GM23248 (cell line): ENCODE measurements at places on chromosomes 12 and 14. TPM values are rescaled to one million over a fixed set of nuclear protein-coding genes. Genes with fewer than 3 reads are reported as not detected.

GRCh38 chr12:10829994-10830393, 3.8 kb upstream of the TAS2R10 start:
- DNase-seq, result peak; percentile 6
- H3K4me1 ChIP-seq, result no peaks in the 10 kb centered on the region
- no peaks in the 10 kb centered on the region for H3K27me3 ChIP-seq
- H3K4me3 ChIP-seq, result no peak overlapping the region
- no peak overlapping the region for H3K27ac ChIP-seq

DNA sequence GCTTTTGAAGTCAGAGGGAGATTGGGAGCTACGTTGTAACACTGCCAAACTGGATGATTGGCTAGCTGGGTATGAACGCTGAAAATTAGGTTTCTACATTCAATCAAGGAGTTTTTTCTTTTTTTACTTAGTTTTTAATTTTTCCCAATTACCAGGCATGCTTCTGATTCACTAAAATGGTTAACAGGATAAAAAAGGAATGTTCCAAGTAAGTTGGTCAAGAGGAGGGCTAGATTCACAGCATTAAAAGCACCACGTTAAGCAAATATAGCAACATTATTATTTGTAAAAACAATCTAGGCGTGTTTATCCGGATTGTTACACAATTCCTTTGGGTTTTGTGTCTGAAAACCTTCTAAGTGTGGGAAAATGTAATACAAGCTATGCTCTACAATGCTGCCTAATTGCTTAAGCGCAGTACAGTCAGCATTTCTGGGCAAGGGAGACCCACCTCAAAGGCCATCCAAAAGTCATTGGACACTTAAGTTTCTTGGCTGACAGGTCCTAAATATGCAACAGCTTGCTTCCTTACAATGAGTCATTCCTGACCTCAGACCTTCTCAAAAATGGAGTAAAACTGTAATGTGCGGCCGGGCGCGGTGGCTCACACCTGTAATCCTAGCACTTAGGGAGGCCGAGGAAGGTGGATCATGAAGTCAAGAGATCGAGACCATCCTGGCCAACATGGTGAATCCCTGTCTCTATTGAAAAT, 1.2 kb downstream of the RPLP0 start:
- H3K27me3 ChIP-seq, result no peaks in the 10 kb centered on the region
- H3K4me1 ChIP-seq, result peaks cover 41% of the 10 kb centered on the region
- H3K4me3 ChIP-seq, result peak overlapping the region; percentile 99

- no peak overlapping the region for H3K4me3 ChIP-seq
- H3K36me3 ChIP-seq, result no peaks in the 10 kb centered on the region
- no peak overlapping the region for H3K27ac ChIP-seq
- DNase-seq, result no peak
Measured at GRCh38 chr12:3165078-3165980, 88.2 kb downstream of the TSPAN9 start.

- H3K4me3 ChIP-seq, result no peak overlapping the region
- H3K27me3 ChIP-seq, result no peaks in the 10 kb centered on the region
- no peaks in the 10 kb centered on the region for H3K36me3 ChIP-seq
- no peaks in the 10 kb centered on the region for H3K4me1 ChIP-seq
Measured at GRCh38 chr14:29846339-29847055, 81.2 kb downstream of the PRKD1 start.

DNA sequence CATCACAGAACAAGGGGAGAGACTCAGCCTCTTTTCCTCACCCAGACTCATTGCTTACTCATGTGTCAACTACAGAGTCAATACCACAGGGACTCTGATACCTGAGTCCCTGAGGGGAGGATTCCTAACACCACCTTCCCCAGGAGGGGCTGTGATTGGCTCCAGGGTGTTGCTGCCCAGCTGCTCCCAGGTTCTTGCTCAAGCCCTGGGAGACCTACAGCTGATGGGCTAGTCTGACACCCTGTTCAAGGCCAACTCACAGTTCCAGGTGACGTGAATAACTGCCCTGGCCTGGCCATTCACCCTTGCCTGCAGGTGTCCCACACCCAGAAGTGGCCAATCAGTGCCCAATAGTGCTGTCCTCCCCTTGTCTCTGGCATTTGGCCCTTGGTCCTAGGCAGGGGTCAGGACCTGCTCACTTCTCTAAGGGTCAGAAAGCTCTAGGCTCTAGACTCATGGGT, 8.6 kb downstream of the SPRYD4 start:
- no peaks in the 10 kb centered on the region for H3K36me3 ChIP-seq
- H3K4me1 ChIP-seq, result no peaks in the 10 kb centered on the region
- no peak overlapping the region for H3K4me3 ChIP-seq
- no peak for DNase-seq

DNA sequence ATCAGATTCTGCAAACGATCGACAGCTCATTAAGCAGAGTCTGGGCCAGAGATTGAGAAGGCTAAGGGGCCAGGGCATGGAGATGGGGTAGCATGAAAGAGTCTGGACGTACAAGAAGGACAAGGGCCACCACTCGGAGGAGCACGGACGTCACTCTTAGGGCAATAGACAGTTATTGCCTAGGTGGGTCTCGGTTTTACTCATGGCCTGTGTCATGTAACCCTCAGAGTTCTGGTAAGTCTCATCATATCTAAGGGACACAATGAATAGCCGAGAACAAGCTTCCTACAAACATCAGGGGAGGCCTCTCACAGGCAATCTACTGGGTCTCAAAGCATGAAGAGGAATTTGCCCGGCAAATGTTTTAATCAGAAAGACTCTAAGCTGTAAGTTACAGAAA, 30.4 kb upstream of the ITPK1 start:
- DNase-seq, result no peak
- H3K4me3 ChIP-seq, result no peak overlapping the region
- H3K27ac ChIP-seq, result no peak overlapping the region
- H3K27me3 ChIP-seq, result no peaks in the 10 kb centered on the region

GRCh38 chr14:33556382-33557121, 394.3 kb downstream of the EGLN3 start:
- peaks cover 14% of the 10 kb centered on the region for H3K4me1 ChIP-seq
- H3K4me3 ChIP-seq, result no peak overlapping the region
- no peaks in the 10 kb centered on the region for H3K27me3 ChIP-seq
- H3K36me3 ChIP-seq, result no peaks in the 10 kb centered on the region
- DNase-seq, result peak; percentile 63

- no peak overlapping the region for H3K4me3 ChIP-seq
- H3K27me3 ChIP-seq, result peaks cover 64% of the 10 kb centered on the region
- no peak overlapping the region for H3K27ac ChIP-seq
- no peaks in the 10 kb centered on the region for H3K4me1 ChIP-seq
- no peak for DNase-seq
Measured at GRCh38 chr12:52710730-52711129, 7.4 kb upstream of the KRT77 start.

DNA sequence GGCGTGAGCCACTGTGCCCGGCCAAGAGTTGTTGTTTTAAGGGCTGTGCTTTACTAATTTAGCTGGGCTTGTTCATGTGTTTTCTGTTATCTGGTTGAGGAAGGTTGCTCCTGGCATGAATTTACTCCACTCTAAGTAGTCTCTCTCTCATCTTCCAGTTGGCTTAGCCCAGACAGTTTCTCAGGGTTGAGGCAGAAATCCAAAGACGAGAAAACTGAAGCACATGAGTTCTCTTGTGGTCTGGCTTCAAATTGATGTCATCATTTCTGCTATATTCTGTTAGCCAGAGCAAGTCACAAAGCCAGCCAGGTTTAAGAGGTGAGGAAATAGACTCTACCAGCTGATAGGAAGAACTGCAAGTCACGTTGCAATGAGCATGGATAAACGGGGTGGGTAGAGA, 57.9 kb downstream of the E2F7 start:
- 0 out of 2 replicates have a peak, but pooled peaks cover 6% of the 10 kb centered on the region for H3K4me1 ChIP-seq
- no peaks in the 10 kb centered on the region for H3K36me3 ChIP-seq
- H3K27me3 ChIP-seq, result no peaks in the 10 kb centered on the region
- peak; percentile 32 for DNase-seq
- no peak overlapping the region for H3K27ac ChIP-seq

- peaks cover 14% of the 10 kb centered on the region for H3K4me1 ChIP-seq
- H3K36me3 ChIP-seq, result peaks cover 36% of the 10 kb centered on the region
- no peaks in the 10 kb centered on the region for H3K27me3 ChIP-seq
- no peak for DNase-seq
- H3K4me3 ChIP-seq, result no peak overlapping the region
- no peak overlapping the region for H3K27ac ChIP-seq
Measured at GRCh38 chr14:74826574-74826973, 49.4 kb downstream of the PROX2 start.

DNA sequence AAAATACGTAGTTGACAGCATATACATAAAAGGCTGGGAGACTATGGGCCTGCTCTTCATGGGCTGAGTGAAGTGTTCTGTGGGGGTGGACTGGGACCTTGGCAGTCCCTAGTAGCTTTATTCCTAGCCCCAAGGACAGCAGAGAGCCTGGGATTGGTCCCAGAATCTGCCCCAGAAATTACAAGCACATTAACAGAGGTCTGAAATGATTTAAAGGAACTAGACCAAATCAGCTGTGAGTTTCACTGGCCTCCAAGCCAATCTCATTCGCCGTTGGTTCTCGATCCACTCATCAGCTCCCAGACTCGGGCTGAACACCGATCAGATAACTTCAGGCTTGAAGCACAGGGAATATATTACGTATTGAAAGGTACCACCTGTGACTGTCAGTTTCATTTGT, 77.0 kb upstream of the PSMC1 start:
- H3K4me1 ChIP-seq, result no peaks in the 10 kb centered on the region
- no peaks in the 10 kb centered on the region; the same call in none of the 2 replicates for H3K27me3 ChIP-seq
- no peak for DNase-seq
- no peak overlapping the region for H3K4me3 ChIP-seq

GRCh38 chr12:122976648-122976975, 1.6 kb downstream of the OGFOD2 start:
- peak overlapping the region; percentile 95 for H3K4me3 ChIP-seq
- peaks cover 7% of the 10 kb centered on the region for H3K4me1 ChIP-seq
- no peak for DNase-seq
- H3K27ac ChIP-seq, result 0 out of 2 replicates have a peak overlapping the region, but pooled peaks have one; percentile 93
- H3K27me3 ChIP-seq, result no peaks in the 10 kb centered on the region
- H3K36me3 ChIP-seq, result no peaks in the 10 kb centered on the region

- H3K4me3 ChIP-seq, result no peak overlapping the region
- no peak for DNase-seq
Measured at GRCh38 chr14:72714871-72715214, 179.1 kb downstream of the DPF3 start.

GRCh38 chr14:77912754-77913556, 113.0 kb downstream of the ADCK1 start:
- no peaks in the 10 kb centered on the region for H3K4me1 ChIP-seq
- no peak for DNase-seq
- no peak overlapping the region for H3K27ac ChIP-seq
- H3K36me3 ChIP-seq, result no peaks in the 10 kb centered on the region

GRCh38 chr14:100302616-100303015, 3.6 kb downstream of the SLC25A29 start:
- H3K4me1 ChIP-seq, result peaks cover 2% of the 10 kb centered on the region; the same call in 1 of the 2 replicates
- no peaks in the 10 kb centered on the region for H3K27me3 ChIP-seq
- H3K4me3 ChIP-seq, result no peak overlapping the region
- no peak overlapping the region for H3K27ac ChIP-seq

GRCh38 chr14:54935958-54936357, 33.3 kb upstream of the GCH1 start:
- no peak overlapping the region for H3K4me3 ChIP-seq
- H3K27ac ChIP-seq, result no peak overlapping the region
- peak; percentile 14 for DNase-seq
- H3K36me3 ChIP-seq, result no peaks in the 10 kb centered on the region
- no peaks in the 10 kb centered on the region for H3K4me1 ChIP-seq

GRCh38 chr14:75495882-75496281, 26.4 kb upstream of the BATF start:
- no peaks in the 10 kb centered on the region for H3K4me1 ChIP-seq
- H3K36me3 ChIP-seq, result no peaks in the 10 kb centered on the region
- no peaks in the 10 kb centered on the region for H3K27me3 ChIP-seq

GRCh38 chr14:102481791-102482238, 27.8 kb downstream of the ANKRD9 start:
- no peaks in the 10 kb centered on the region for H3K27me3 ChIP-seq
- H3K4me3 ChIP-seq, result no peak overlapping the region
- H3K27ac ChIP-seq, result peak overlapping the region; percentile 43
- DNase-seq, result peak; percentile 77
- H3K4me1 ChIP-seq, result peaks cover 11% of the 10 kb centered on the region; the same call in 1 of the 2 replicates
- H3K36me3 ChIP-seq, result no peaks in the 10 kb centered on the region

DNA sequence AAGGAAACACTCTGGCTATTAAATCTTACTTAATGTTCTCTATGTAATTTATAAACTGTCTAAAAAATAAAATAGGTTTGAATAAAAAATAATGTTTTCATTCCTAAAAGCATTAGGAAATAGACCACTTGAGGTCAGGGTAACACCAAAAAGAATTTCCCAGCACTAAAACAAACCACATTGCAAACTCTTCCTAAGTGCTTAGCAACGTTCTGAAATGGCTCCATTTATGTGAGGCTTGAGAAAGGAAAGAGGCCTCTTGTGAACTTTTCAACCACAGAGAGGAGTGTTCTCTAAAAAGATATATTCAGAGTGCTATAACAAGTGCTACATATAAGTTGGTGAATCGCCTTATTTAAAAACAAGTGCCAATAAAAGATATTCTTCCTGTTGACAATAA, 42.7 kb downstream of the ALX1 start:
- peak; percentile 1 for DNase-seq
- no peaks in the 10 kb centered on the region for H3K27me3 ChIP-seq
- no peaks in the 10 kb centered on the region for H3K4me1 ChIP-seq
- H3K4me3 ChIP-seq, result no peak overlapping the region
- H3K27ac ChIP-seq, result no peak overlapping the region

GRCh38 chr12:125549171-125549570, 483.9 kb downstream of the AACS start:
- no peak overlapping the region for H3K27ac ChIP-seq
- H3K27me3 ChIP-seq, result no peaks in the 10 kb centered on the region
- H3K36me3 ChIP-seq, result no peaks in the 10 kb centered on the region
- no peaks in the 10 kb centered on the region for H3K4me1 ChIP-seq

DNA sequence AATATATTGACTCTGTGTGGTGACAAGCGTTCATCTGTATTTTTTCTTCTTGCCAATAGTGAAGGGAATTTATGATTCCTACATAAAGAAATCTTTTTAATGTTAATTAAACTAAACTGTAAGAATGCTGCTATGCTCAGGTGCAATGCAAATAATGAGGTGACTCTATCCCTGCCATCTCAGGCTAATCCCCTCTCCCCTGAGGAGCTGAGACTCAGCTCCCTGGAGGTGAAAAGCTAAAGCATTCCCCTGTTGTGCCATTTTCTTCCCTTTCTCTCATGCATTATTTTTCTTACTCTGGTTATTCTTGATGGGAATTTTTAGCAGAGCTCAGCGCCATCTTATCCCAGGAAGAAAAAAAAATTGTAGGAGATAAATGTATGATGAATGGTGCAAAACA, 113.9 kb upstream of the FGD4 start:
- no peaks in the 10 kb centered on the region for H3K36me3 ChIP-seq
- H3K27ac ChIP-seq, result no peak overlapping the region
- H3K4me1 ChIP-seq, result peaks cover 4% of the 10 kb centered on the region; the same call in 1 of the 2 replicates

DEGS2 gene
- polyA plus RNA-seq, result not detected in 2 replicates

PARPBP gene
- 9.5 and 10.3 TPM in 2 replicates for polyA plus RNA-seq

PLEKHH1 gene
- 0.13 TPM in 1 of 2 replicates, not detected in the other for polyA plus RNA-seq

CLEC4E gene
- polyA plus RNA-seq, result not detected in 2 replicates

ST8SIA1 gene
- 0.15 TPM in 1 of 2 replicates, not detected in the other for polyA plus RNA-seq

BHLHE41 gene
- polyA plus RNA-seq, result 1.3 and 1.7 TPM in 2 replicates

CIT gene
- 3.5 and 4.3 TPM in 2 replicates for polyA plus RNA-seq

SIX6 gene
- polyA plus RNA-seq, result not detected in 2 replicates

AKAP6 gene
- polyA plus RNA-seq, result 4.0 and 4.8 TPM in 2 replicates

CD4 gene
- polyA plus RNA-seq, result not detected in 2 replicates
